Body of pancreas (tissue), 4 donors: ENCODE measurements at places on chromosomes 16 and 17. TPM values are rescaled to one million over a fixed set of nuclear protein-coding genes. Genes with fewer than 3 reads are reported as not detected.

HS3ST3B1 gene
- total RNA-seq = 0.99 TPM

KRTAP17-1 gene
- not detected for total RNA-seq

CCR7 gene
- 0.26 TPM for total RNA-seq

PPP1R27 gene
- not detected for total RNA-seq

SMIM5 gene
- 5.2 TPM for total RNA-seq

DNA sequence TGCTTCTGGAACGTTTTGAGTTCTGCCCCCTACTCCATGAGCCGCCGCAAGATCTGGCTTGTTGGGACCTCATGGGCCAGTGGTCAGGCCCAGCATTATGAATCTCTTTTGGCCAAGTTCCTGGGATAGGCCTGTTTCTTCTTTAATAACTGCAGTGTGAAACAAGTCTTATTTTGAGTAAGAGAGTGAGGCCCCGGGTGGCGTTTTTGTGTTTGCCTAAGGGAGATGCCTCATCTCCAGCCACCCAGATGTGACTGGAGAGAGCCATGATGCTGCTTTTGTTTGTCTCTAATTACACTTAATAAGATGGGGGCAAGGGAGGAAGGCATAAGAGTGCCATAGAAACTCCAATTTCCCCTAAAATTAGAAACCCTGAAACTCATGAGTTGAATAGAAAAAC lies 39.8 kb downstream of the KSR1 start:
- DNase-seq = no peak

DNA sequence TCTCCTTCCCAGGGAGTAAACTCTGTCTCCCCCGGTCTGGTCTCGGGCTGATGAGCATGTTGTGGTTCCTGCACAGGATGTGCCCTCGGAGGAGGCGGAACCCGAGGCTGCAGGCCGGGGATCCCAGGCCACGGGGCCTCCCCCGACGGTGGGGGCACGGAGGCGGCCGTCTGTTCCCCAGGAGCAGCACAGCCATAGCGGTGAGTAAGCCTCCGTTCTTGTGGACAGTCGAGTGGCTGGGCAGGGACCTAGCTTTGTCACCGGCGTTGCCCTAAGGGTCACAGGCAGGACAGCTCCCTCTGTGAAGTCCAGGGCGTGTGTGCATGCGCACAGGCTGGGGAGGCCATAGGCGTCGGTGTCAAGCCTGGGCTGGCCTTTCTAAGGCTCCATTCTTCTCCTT lies 3.5 kb downstream of the ZNF213 start:
- DNase-seq = no peak

DNA sequence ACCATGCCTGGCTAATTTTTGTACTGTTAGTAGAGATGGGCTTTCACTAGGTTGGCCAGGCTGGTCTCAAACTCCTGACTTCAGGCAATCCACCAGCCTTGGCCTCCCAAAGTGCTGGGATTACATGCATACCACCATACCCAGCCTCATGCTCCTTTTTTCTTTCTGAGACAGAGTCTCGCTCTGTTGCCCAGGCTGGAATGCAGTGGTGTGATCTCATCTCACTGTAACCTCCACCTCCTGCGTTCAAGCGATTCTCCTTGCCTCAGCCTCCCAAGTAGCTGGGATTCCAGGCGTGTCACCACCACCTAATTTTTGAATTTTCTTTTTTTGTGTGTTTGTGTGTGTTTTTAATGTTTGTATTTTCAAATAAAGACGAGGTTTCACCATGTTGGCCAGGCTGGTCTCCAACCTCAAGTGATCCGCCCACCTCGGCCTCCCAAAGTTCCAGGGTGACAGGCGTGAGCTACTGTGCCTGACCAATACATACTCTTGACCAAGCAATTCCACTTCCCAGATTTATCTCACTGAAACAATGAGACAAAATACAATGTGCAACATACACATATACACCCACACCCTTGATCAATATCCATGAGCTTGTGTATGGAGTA lies 5.0 kb downstream of the GRB2 start:
- DNase-seq = no peak

- DNase-seq = no peak
These were observed 2252.5 kb downstream of the TP53TG3F start for GRCh38 chr16:35711958-35712357.

- DNase-seq = no peak
These were observed 274.7 kb downstream of the HS3ST4 start for GRCh38 chr16:25966172-25967097.

DNA sequence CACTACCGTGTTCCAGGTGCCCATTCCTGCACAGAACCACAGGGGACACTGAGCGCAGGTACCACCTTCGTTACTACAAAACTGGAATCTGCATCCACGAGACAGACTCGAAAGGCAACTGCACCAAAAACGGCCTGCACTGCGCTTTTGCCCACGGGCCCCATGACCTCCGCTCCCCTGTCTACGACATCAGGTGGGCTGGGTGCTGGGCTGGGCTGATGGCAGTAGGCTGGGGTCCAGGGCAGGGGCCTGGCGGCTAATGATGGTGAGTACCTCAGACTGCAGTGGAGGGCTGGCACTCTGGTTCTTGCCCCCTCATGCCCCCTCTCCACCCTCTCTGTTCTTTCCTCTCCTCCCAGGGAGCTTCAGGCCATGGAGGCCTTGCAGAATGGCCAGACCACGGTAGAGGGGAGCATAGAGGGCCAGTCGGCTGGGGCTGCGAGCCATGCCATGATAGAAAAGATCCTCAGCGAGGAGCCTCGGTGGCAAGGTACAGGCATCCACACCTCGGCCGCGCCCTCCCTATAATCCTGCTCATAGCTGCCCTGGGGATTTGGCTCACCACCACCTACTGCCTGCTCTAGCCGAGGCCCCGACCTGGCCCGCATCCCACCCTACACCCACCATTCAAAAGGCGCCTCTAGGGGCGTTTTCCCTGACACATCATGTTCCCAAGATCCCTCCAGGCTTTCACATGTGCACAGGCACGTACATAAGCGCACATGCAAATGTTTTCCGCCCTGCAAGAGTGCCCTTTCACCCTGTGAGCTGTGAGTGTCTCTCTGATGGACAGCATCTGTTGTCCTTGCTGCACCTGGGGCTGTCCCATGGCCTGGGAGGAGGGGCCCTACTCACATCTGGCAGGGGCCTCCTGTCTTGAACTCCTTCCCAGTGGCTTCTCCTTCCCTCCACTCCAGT lies 27.7 kb downstream of the UNK start:
- no peak for DNase-seq

- DNase-seq = no peak
These were observed 948 bp downstream of the UTP18 start for GRCh38 chr17:51261024-51261963.

GRCh38 chr16:2087748-2088631 lies 40.2 kb downstream of the TSC2 start:
- no peak for DNase-seq

GRCh38 chr16:67286441-67287235 lies 7.3 kb downstream of the PLEKHG4 start:
- DNase-seq = no peak

GRCh38 chr16:29984137-29984763 lies 10.6 kb downstream of the TAOK2 start:
- no peak for DNase-seq

GRCh38 chr17:78360371-78361224 lies 721 bp upstream of the SOCS3 start:
- DNase-seq = peak; percentile 94

GRCh38 chr17:10616502-10617119 lies 40.5 kb downstream of the MYH3 start:
- peak; percentile 81 for DNase-seq

DNA sequence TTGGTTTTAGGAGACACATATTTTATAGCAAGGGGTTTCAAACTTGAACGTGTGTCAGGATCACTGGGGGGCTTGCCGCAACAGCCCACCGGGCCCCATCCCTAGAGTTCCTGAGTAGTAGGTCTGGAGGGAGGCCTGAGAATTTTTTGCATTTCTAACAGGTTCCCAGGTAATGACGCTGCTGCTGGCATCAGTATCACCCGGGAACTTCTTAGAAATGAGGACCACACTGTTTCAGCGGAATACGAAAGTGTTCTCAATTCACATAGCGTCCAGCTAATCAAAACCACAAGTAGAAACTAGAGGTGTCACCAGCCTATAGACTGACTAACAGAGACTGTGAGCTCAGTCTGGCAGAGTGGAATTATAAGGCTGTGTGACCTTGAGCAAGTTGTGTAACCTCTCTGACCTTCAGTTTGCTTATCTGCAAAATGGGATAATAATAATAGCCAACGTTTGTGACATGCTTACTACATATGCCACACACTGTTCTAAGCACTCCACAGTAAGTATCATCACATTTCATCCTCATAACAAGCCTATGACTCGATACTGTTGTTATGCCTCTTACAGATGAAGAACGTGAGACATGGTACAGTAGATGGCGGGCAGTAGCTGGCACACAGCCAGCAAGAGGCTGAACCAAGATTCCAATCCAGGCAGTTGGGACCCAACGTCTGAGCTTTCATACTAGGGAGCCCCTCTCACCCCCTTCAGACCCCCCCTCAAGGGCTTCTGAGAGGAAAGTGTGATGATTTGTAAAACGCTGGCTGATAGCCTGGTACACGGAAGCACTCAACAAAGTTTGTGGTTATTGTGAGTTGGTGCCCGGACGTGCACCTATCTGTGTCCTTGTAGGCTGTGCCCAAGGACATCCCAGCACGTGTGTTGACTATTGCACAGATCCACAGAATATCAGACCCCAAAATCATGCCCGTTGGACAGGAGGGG lies 4.6 kb upstream of the ICAM2 start:
- peak; percentile 41 for DNase-seq

DNA sequence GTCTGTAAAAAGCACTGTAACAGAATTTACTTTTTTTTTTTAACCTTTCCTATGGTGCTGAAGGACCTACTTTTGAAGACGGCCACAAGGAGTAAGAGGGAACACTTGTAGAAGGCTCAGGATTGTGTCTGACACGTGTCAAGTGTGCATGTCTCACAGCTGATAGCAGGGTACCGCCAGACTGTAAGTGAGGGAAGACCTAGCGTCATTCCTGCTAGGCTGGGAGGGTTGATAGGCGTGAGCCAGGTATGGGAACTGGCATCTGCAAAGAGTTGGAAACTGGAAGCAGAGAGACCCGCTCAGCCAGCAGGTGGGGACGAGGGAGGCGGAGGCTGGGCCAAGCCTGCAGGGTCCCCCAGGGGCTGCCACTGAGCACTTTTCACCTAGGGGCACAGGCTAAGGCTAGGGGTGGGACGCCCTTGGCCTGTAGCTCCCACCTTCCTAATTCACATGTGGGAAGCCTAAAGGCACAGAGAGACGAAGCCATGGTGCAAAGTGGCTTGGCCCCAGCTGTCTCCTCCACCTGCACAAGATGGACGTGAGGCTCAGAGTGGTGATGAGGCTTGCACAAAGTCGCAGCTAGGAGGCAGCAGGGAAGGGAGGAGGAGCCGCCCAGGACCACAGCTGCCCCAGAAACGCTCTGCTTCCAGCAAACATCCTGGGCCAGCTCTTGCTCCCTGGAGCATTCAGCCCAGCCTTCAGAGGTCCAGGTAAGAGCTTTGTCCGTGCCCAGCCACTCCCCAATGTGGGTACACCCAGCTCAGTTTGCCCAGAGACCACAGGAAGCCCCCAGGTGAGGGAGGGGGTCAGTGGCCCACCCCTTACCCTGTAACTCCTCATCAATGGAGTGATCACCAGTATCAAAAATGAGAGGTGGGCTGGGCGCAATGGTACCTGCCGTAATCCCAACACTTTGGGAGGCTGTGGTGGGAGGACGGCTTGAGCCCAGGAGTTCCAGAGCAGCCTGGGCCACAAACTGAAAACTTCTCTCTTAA lies 18.9 kb downstream of the VASN start:
- no peak for DNase-seq

DNA sequence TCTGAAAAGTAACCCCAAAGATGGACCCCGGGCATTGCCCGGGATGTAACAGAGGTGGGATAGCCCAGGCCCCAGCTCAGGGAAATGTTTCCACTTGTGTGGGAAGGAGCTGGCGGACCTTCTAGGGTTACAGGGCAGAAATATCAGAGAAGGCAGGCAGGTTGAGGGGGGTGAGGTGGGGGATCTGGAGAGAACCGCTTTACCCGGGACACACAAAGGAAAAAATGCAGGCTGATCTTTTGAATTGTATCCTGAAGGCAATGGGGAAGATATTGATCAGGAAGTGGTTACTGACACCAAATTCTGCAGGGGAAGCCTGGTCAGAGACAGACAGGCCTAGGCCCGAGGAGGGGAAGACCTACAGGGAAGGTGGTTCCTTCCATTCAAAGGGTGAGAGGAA lies 3.5 kb downstream of the SLC47A1 start:
- DNase-seq = no peak

- no peak for DNase-seq
These were observed 28.0 kb downstream of the PPL start for GRCh38 chr16:4908854-4909401.

DNA sequence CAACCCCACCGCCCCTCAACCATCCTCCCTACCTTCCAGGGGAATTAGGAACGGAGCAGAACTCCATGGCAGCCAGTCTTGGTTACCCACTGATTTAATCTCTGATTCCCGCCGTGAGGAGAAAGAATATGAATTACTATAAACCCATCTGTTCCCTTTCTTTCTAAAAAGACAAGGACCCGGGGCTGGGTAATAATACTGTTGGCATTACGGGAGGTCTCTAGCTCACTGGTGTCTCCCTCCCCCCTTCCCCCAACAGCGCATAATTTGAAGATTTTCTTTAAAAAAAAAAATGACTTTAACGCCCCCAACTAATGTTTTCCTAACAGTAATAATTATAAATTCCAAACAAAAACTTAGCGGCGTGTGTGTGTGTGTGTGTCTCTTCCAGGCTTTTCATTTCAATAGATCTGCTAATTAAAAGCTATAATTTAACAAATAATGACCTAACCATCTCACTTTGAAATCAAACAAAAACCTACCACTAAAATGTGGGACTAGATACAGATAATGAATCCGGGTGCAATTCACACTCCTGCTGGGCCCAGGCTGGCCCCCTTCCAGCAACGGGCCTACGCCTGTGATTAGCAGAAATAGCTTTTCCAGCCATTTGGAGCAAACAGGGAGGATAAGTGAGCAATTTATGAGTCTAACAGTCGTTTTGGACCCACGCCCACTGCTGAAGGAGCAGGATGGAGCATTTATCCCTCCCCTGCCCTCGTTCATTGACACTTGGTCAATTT lies 18.2 kb upstream of the BHLHA9 start:
- peak; percentile 37 for DNase-seq

GRCh38 chr16:85567101-85567866 lies 45.8 kb upstream of the GSE1 start:
- no peak for DNase-seq

GRCh38 chr16:28125592-28125991 lies 62.1 kb upstream of the GSG1L start:
- DNase-seq = no peak

- no peak for DNase-seq
These were observed 665.2 kb upstream of the CDH8 start for GRCh38 chr16:62701426-62701825.
